ENCODE measurements at places on chromosomes 3 and 15.
A peak's percentile ranks its signal among the peaks of the same experiment; 100 is the strongest.

GRCh38 chr3:1532935-1533606, 440.2 kb downstream of the CNTN6 start:
- DNase-seq, result no peak

- no peak for DNase-seq
Measured at GRCh38 chr15:92818651-92819277, 81.4 kb upstream of the CHD2 start.

DNA sequence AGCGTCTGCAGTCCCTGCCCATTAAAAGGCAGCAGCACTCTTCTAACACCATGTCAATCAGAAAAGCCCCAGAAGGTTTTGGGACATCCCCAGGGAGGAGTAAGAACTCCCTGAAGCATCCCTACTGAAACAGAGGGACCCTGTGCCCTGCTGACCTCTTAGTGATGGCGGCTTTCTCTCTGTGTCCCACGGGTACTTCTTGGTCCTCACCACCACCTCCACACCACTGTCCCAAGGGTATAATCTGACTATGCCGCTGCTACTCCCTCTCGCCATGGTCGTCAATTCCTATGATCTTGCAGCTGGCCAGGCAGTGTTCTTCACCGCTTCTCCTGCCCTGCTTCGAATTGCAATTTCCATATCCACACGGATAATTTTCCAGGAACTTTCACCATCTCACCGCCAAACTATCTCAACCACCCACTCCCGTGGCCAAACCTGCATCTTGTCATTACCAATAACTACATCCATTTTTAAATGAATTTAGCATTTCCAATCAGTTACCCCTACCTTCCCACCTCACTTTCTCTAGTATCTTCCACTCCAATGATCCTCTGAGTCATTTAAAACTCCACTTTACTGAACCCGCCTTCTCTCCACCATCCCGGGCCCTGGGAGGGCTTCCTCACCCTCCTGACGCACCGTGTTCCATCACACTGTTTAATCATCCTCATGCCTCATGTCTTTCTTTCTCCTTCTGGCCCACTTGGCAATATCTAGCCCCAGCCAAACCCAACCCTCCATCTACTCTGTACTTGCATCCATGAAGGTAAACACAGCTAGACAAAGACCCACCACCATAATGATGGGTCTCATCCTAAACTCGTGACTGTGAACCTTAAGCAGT, 23.7 kb downstream of the PRR23E start:
- no peak for DNase-seq

- no peak for DNase-seq
Measured at GRCh38 chr15:40439960-40440742, 602 bp upstream of the BAHD1 start.

- no peak for DNase-seq
Measured at GRCh38 chr3:6644070-6644929, 216.6 kb upstream of the GRM7 start.

GRCh38 chr3:139329364-139329850, 14.4 kb upstream of the MRPS22 start:
- DNase-seq, result peak; percentile 84

DNA sequence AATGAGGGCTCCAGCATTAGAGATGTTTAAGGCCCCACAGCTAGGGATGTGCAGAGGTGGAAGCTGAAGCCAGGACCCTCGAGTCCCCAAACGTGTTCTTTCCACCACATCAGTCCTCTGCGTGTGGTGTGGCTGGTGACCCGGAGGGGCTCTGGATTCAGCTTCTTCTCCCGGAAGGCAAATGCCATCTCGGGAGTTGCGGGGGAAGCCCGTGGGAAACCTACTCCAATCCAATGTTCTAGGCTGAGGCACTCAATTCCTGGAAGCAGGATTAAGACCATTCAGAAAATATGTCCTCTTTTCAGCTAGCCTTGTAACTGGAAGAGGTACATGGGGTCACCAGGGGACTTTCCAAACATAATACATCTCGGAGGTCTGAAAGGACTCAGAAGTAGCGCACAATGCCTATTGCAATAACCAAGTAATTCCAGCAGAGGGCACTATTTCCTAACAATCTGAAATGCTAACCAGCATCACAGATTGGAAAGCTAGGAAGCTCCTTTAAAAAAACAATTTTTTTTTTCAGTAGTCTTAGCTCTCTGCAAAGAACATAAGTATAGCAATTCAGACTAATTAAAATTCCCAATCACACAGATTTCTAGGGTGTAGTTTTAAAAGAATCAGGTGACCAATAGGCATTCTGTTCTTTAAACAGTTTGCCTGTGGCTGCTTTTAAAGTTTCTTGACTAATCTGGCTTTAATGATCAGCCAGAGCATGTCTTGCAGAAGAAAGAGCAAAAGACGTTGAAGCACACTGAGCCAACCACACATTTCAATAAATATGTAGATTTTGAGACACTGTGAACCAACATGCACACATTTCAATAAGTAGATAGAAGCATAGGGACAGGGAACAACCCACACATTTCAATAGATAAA, 36.1 kb downstream of the BNC1 start:
- DNase-seq, result no peak

DNA sequence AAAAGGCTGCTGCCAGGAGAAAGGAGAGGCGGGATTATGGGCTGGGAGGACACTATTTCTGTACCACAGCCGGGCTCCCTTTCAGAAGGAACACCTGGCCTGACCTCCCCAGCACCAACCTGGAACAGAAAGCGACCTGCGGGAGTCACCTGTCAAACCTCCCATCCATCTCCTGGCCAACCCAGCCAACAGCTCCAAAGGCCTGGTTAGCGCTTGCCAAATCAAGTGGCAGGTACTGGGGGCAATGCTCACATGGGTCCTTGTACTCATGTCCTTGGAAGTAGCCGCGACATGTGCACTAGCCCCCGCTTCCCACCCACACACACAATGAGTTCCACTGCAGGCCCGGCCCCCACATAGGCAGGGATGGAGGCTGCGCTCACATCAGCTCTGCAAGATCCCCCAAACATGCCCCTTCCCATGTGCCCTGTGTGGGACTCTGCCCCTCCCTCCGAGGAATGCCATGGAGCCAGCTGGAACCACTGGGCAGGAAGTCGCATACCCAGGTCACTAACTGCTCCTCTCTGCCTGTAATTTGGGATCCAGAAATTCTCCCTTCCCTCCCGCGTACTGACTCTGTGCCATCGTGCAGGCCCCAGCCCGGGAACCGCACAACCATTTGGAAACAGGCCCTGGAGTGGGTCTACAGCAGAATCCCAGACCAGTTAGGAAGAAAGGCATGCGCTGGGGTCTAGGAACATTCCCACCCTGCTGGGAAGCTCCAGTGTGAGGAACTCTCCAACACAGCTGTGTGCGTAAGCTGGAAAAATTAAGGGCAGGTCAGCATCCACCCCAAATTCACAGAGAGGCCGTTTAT, 98.9 kb downstream of the LRIG1 start:
- DNase-seq, result no peak

DNA sequence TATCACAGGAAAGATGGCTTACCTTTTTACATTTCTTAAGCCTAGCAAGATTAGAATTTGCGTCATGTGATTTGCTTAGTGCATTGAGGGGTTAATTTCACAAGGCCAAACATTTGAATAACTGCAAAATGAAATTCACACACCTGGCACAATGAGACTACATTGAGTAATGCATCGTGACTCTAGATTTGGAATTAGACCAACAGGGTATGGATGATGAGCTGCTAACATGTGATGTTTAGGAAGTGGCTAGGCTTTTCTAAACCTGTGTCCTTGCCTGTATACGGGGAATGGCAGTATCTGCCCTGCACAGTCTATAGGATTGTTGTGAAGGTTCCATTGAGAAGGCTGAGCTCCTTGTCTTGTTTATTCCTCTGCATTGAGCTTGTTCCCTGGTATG, 160.1 kb downstream of the MFSD1 start:
- DNase-seq, result no peak

GRCh38 chr3:140391061-140391460, 286.8 kb upstream of the TRIM42 start:
- DNase-seq, result no peak

DNA sequence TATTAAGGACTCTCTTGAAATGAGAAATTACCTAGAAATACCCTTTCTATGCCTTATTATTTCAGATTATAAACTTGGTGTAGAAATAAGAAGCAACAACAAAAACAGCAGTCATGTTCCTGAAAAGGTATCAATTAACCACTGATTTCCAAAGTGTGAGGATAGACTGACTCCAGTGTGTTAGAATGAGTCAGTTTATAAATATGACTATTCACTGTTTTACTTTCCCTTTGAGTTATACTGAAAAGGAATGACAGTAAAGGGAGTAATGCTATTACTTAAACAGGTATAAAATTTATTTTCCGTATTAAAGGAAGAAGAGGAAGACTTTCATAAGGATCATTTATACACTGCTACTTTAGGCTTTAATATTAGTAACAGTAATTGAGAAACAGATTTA, 12.9 kb downstream of the GMNC start:
- no peak for DNase-seq

GRCh38 chr3:107416138-107416537, 38.9 kb downstream of the CCDC54 start:
- no peak for DNase-seq

GRCh38 chr3:121698476-121698875, 37.8 kb upstream of the HCLS1 start:
- DNase-seq, result no peak

DNA sequence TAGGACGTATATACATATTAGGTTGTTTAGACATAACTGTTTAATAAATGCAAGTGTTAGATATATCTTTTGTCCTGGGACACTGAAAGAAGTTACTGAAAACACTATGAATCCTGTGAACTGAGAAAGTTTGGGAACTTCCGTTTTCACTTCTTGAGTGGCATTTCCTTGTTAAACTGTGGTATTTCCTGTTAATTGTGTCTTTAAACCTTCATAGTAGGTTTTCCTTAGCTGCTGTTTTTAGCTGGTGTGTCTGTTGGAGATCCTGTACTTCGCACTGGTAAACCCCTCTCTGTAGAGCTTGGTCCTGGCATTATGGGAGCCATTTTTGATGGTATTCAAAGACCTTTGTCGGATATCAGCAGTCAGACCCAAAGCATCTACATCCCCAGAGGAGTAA, 37.1 kb downstream of the ATP6V1A start:
- no peak for DNase-seq

DNA sequence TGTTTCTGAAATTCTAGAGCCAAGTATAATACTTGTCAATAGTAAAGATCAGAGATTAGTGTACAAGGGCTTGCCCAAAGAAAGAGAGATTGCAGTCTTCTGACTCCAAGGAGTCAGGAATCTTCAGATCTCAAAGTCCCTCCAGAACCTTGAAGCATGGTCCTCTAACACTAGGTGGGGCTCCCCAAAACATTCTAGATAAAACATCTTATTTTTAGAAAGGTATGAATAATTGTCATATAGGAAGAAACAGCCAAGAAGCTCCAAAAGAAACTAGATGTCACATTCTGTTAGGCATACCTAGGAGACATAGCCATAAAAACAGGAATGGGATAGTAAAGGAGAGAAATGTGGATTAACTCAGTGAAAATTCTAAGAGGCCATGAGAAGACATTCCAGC, 10.7 kb downstream of the MUC13 start:
- no peak for DNase-seq

- no peak for DNase-seq
Measured at GRCh38 chr3:132418916-132419315, 1.6 kb downstream of the DNAJC13 start.

- no peak for DNase-seq
Measured at GRCh38 chr3:69698728-69699127, 40.5 kb upstream of the MITF start.

GRCh38 chr3:67946436-67946835, 292.0 kb upstream of the SUCLG2 start:
- DNase-seq, result no peak

GRCh38 chr3:112010636-112011035, 11.9 kb downstream of the TAGLN3 start:
- no peak for DNase-seq

- no peak for DNase-seq
Measured at GRCh38 chr3:67674055-67674454, 19.6 kb upstream of the SUCLG2 start.

DNA sequence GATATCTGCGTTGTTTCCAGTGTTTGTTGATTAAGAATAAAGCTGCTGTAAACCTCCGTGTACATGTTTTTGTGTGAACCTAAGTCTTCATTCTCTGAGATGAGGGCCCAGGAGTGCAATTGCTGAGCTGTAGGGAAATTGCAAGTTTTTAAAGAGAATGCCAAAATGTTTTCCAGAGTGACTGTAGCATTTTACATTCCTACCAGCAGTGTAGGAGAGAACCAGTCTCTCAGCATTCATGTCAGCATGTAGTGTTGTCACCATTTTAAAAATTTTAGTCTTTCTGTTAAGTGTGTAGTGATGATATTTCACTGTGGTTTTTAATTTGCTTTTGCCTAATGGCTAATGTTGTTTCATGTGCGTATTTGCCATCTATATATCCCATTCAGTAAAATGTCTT, 3.4 kb upstream of the MGLL start:
- no peak for DNase-seq

DNA sequence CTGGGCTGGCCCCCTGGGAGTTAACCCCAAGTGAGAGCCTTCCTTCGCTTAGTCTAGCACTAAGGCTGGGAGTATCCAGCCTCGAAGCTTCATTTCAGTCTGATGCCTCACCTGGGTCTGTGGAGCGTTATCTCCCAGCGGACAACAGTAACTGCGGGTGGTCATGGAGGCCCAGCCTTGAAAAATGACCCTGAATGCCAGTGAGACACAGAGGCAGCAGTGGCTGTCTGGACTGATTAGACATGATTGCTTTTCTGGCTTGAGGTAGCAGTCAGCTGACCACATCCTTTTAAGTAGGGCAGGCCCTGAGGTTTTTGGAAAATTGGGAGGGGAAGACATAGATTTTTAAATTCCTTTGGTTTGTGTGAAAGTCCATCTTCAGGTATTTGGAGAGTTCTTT, 28.2 kb upstream of the TRIM59 start:
- no peak for DNase-seq

GRCh38 chr15:31338879-31339557, 12.4 kb downstream of the KLF13 start:
- DNase-seq, result no peak

- DNase-seq, result no peak
Measured at GRCh38 chr15:96495386-96495785, 164.9 kb downstream of the NR2F2 start.

DNA sequence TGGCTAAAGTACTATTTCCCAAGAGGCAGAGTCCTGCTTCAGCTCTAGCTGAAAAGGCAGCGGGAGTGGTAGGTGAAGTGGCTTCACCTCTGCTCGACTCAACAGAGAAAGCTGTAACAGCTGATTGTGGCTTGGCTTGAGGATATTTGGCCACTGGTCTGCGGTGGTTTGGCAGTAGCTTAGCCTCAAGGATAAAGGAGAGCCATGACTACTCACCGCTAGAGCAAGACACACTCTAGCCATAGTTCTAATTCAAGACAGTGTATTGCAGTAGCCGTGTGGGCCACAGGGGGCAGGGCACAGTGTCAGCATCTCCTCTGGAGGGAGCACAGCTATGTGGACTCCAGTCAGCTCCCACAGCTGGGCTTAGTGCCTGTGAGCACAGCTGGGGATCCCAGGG, 23.5 kb downstream of the TPRG1 start:
- DNase-seq, result no peak

GRCh38 chr15:95557226-95558046, 773.1 kb upstream of the NR2F2 start:
- DNase-seq, result no peak

GRCh38 chr3:172065527-172065926, 26.1 kb downstream of the FNDC3B start:
- DNase-seq, result no peak

Measured in stimulated activated CD8-positive, alpha-beta memory T cell treated with anti-CD3 and anti-CD28 coated beads, Interleukin-4, amount 100 ng/mL, for 24 hours (primary cell).